Right ventricle myocardium inferior (tissue), 1 donor: ENCODE measurements at places on chromosomes 3 and 15. TPM values are rescaled to one million over a fixed set of nuclear protein-coding genes. Genes with fewer than 3 reads are reported as not detected.

The FMN1 gene
- 3.3 TPM for total RNA-seq

The OIP5 gene
- total RNA-seq, result 0.51 TPM

The STX19 gene
- total RNA-seq, result not detected

The CCDC54 gene
- total RNA-seq, result not detected

The IQCF5 gene
- not detected for total RNA-seq

The ANKRD34C gene
- total RNA-seq, result 0.11 TPM

The NIT2 gene
- 51.3 TPM for total RNA-seq

The ZNF501 gene
- total RNA-seq, result 5.4 TPM

The LDHAL6B gene
- not detected for total RNA-seq

The ZNF660 gene
- total RNA-seq, result 0.49 TPM

The UROC1 gene
- not detected for total RNA-seq

The PLS1 gene
- 2.5 TPM for total RNA-seq

- DNase-seq, result peak; percentile 21
Observed at GRCh38 chr3:126432361-126433104, 37.8 kb downstream of the CFAP100 start.

- DNase-seq, result no peak
Observed at GRCh38 chr15:100686725-100687473, 84.5 kb downstream of the ASB7 start.

GRCh38 chr3:133055339-133055738 is 17.1 kb downstream of the TMEM108 start:
- DNase-seq, result no peak

GRCh38 chr15:77506311-77507142 is 85.8 kb downstream of the HMG20A start:
- peak; percentile 79 for DNase-seq

- no peak for DNase-seq
Observed at GRCh38 chr15:81256916-81257315, 60.2 kb downstream of the IL16 start.

DNA sequence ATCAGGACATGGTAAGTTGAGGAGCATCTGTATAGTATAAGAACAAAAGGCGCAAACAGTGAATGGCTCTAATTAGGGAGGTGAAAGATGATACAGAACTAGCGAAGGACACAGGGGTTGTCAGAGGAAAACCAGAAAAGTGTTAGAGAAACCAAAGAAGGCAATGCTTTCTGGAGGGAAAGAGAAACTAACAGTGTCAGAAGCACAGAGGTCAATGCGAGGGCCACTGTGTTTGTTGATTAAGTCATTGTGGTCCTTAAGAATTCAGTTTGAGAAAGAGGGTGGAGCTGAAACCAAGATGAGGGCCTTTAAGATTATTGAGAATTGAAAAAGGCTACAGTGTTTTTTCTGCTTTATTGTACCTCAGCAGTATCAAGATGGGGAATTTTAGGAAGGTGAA is 28.8 kb downstream of the ATG7 start:
- DNase-seq, result no peak

- no peak for DNase-seq
Observed at GRCh38 chr15:88912500-88912921, 668 bp downstream of the MFGE8 start.

- DNase-seq, result no peak
Observed at GRCh38 chr3:11477407-11477911, 166.3 kb downstream of the VGLL4 start.

DNA sequence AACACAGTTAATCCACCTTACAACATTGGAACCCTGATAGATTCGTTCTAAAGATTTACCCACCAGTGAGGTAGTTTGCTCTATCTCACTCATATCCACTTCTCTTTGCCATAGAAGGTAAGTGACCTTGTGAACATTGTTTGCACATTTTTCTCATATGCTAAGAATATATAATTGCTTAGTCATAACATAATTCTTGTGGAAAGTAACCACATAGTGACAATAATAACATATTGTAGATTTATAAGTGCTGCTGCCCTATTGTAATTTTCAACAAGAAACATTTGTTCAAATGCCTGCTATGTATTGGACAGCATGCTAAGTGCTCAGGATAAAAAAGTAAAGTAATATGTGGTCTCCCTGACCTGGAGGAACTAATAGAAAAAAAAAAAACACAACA is 554.2 kb upstream of the KCNMB2 start:
- DNase-seq, result no peak

GRCh38 chr3:135805752-135806151 is 159.8 kb upstream of the PPP2R3A start:
- no peak for DNase-seq

DNA sequence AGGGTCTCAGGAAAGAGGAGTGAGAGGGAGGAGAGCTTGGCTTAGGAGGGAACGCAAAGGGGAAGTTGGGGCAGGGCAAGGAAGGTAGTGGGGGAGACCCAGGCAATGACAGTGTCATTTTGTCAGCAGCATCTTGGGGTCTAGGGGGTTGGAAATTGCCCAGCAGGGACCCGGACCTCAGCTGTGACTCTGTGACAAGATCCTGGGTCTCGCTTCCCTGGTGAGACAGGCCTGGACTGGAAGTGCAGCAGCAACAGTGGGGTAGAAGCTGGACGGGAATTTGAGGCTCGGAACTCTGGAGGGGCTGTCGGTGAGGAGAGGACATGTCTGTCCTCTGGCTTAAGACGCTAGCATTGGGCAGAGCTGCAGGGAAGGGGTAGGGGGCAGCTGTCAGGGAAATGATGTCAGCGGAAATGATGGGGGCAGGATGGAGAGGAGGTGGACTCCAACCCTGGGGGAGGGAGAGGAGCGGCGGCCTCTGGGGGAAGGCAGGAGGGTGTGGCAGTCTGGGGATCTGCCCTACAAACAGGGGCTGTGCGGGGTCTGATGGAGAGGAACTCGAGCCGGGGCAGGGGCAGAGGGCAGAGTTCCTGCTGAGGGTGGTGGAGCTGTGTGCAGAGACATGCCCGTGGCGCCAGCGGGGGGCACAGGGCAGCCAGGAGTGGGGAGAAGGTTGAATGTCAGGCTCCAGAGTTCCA is 12.3 kb downstream of the ANPEP start:
- no peak for DNase-seq

GRCh38 chr3:197249542-197249941 is 48.9 kb downstream of the DLG1 start:
- no peak for DNase-seq

DNA sequence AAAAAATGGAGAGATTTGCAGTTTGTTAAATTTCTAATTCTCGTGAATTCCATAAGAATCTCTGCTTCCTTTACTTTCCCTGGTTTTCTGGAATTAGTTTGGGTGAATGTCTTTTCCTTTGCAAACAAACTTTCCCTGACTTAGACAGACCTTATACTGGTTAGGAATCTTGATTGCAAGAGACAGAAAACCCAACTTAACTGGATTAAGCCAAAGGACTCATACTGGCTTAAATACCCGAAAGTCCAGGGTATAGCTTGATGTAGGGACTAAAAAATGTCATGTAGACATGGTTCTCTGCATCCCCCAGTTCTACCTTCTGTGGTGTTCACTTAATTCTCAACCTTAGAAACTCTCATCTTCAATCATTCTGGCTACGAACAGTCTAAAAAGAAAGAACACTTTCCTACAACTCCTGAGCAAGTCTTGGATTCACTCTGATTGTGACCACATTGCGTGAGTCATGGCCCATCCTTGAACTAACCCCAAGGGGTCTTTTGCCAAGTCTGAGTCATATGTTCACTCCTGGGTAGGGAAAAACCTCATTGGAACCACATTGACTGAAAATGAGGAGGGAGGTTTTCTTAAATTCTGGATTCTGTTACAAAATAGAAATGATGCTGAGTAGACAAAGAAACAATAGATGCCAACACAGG is 136.0 kb upstream of the DAZL start:
- DNase-seq, result no peak

GRCh38 chr15:38849046-38849445 is 284.4 kb upstream of the RASGRP1 start:
- no peak for DNase-seq

- DNase-seq, result no peak
Observed at GRCh38 chr15:95644100-95644875, 686.2 kb upstream of the NR2F2 start.

- no peak for DNase-seq
Observed at GRCh38 chr3:79369306-79369705, 398.5 kb downstream of the ROBO1 start.

- no peak for DNase-seq
Observed at GRCh38 chr3:78825858-78826215, 942.0 kb downstream of the ROBO1 start.

DNA sequence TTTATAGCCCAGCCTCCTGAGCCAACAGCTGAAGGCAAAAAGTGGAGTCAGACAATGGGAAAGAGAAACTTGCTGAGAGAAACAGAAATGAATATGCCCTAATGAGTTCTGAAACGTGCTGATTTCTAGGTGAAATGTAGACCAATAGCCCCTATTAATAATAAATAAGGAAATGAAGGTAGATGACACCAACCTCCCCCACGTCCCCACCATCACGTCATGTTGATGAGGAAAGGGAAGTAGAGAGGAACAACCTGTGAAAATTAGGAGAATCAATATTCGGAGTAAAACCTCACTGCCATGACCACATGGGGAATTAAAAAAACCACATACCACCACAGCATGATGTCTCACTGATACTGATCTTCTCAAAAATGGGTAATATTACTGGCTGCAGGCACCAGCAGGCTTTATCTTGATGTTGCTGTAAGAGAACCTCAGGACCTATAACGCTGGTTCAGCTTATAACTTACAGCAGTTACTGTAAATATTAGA is 64.0 kb downstream of the KAT2B start:
- DNase-seq, result no peak

- DNase-seq, result no peak
Observed at GRCh38 chr15:40933517-40933902, 4.4 kb downstream of the DLL4 start.

GRCh38 chr3:129440618-129441190 is 680 bp downstream of the IFT122 start:
- DNase-seq, result no peak

DNA sequence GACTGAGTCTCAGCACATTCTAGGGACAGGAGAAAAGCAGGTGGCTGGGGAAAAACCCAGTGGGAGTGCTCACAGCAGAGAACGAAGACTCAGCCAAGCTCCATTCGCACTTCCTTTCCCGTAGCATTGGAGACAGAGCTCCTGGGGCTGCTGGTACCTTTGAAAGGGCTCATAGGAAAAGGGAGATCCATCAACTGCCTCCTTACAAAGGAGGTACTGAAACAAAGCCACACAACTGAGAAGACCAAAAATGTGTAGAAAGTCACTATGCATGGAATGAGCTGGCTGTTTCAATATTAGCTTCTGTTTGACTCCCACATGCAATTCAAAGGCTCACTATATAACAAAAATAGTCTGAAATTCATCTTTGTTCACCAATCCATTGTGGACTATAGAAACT is 16.9 kb downstream of the STIMATE start:
- DNase-seq, result no peak
